ENCODE measurements at places on chromosomes 3 and 15.

DNA sequence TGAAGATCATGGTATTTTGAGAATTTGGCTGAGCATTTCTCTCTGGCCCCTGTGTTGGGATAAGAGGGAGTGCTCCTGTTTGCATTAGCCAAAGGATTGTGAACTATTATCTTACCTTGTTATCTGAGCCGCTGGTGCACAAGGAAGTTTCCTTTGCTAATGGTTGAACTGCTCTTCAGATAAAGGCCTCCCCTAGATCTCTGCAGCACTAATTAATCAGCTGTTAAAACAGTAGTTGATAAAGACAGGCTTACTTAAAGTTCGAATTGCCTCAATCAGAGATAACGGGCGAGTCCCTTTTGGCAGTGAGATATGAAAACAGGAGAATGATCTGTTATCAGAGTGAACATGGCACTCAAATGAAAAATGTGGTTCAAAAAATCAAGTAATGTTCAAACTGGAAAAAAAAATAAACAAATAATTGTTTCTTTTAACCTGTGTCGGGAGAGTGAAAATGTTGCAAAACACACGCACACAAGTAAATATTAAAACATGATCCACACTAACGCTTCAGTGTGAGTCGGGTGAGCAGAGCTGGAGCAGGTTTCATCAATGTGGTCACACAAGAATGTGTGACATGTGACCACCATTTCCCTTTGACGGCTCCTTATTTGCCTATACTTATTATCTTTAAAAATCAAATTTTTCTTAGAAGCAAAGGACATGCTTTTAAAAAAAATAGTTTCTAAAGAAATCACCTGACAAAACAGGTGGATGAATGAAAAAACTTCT lies 469.1 kb downstream of the SOX2 start:
- DNase-seq, result no peak

GRCh38 chr3:100702082-100702979 lies 7.0 kb upstream of the TFG start:
- no peak for DNase-seq

GRCh38 chr3:173770796-173771573 lies 373.4 kb downstream of the NLGN1 start:
- no peak for DNase-seq

DNA sequence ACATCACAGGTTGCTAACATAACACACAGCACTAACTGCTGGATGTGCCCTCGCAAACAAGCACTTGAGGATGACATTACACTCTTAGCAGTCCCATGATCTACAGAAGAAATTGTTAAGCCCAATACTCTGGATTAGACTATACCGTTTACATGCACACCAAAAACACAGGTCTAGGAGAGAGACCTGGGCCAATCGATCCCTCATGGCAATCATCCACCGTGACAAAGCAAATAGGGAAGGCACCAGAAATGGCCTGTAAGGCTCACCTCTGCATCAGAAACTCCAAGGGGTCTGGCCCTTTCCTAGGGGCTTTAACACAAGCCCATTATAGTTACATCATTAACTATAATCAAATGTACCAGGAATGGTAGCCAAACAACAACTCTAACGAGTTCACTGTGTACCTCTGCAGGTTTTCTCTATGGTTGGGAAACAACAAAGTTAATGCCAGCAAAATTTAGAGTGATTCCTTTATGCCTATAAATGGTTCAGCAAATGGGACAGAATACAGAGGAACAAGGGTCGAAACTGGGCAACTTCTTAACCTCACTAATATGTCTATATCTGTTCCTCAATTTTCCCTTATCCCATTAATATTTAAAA lies 18.5 kb downstream of the TRANK1 start:
- DNase-seq, result no peak

- DNase-seq, result no peak
Measured at GRCh38 chr3:101278727-101279126, 41.6 kb downstream of the IMPG2 start.

DNA sequence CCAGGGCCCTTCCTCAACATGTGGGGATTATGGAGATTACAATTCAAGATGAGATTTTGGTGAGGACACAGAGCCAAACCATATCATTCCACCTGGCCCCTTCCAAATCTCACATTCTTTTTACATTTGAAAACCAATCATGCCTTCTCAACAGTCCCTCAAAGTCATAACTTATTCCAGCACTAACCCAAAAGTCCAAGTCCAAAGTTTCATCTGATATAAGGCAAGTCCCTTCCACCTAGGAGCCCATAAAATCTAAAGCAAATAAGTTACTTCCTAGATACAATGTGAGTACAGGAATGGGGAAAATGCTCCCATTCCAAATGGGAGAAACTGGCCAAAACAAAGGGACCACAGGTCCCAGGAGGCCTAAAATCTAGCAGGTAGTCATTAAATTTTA lies 309.5 kb upstream of the SLITRK3 start:
- DNase-seq, result no peak

DNA sequence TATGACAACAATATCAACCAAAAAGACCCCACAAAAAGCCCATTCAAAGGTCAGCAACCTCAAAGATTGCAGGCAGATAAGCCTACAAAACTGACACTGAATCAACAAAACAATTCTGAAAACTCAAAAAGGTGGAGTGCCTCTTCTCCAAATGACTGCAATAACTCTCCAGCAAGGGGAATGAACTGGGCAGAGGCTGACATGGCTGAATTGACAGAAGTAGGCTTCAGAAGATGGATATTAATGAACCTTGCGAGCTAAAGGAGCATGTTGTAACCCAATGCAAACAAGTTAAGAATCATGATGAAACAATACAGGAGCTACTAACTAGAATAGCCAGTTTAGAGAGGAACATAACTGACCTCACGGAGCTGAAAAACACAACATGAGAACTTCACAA lies 20.4 kb upstream of the SLC25A38 start:
- no peak for DNase-seq

DNA sequence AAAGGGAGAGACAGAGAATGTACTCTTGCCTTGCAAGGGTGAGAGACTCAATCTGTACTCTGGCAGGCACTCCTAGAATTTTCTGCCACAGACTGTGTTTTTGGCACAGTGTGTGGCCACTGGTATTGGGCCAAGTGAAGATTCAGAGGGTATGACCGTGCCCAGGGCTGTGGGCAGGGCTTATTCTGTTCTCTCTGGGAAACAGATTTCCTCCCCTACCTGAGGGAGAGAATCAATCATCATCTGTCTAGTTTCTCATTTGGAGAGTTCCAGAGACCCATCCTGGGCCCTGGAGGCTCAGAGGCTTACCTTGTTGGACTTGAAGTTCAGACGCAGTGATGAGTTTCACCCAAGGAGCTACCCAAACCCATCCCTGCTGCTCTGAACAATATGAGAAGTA lies 28.2 kb downstream of the CSTA start:
- DNase-seq, result no peak

- DNase-seq, result no peak
Measured at GRCh38 chr3:77795013-77795412, 755.1 kb downstream of the ROBO2 start.

GRCh38 chr3:80785475-80785874 lies 976.0 kb downstream of the GBE1 start:
- peak; percentile 67 for DNase-seq

GRCh38 chr3:64344721-64345207 lies 119.5 kb upstream of the PRICKLE2 start:
- no peak for DNase-seq

DNA sequence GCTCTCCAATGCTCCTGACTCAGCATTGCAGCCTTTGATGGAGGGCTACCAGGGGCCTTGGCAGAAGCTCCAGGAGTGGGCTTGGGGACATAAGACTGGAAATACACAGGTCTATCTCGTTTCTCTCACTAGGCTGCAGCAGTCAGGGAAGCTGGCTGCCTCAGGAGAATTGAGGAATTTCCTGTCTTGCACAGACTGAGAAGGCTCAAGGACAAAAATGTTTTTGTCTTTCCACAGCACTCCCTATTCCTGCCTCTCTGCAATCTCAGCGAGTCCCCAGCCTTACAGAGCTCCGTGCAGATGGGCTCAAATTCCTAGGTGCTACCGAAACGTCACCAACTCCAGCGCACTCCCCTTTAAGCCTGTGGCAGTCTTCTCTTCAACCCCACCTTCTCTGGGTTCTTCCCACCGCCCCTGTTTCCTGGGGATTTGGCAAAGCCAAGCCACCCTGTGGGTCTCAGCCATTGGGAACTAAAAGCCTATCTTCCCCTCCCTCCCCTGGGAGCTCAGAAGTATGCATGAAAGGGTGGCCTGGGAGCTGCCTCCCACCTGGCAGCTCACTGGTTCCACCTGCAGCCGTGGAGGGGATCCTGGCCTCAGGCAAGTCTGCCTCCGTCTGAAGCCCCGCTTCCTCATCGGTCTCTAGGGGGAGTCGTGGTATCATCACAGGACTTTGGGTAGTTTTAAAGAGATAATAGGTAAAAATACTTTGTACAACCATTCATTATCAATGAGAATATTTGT lies 322.6 kb upstream of the FRG2C start:
- DNase-seq, result peak; percentile 74

- no peak for DNase-seq
Measured at GRCh38 chr3:175015056-175015635, 156.0 kb downstream of the NAALADL2 start.

DNA sequence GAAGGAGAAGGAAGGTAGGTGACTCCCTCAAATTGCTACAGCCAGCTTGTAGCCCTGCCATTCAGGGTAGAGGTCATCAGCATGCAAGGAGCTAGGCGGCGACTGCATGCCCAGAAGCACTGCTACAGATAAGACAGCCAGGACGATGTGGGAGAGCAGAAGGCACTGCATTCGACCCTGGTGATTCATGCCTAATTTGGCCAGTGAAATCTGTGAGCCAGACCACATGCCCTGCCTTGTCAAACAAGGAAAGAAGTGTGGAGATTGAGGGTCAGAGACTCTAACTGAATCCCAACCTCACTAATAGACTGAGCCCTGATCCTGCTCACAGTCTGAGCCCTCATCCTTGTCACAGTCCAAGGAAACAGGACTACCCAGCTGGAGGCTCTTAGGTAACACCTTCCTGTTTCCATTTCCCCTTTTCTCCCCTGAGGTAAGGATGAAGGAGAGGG lies 86.6 kb downstream of the LINGO1 start:
- DNase-seq, result no peak

DNA sequence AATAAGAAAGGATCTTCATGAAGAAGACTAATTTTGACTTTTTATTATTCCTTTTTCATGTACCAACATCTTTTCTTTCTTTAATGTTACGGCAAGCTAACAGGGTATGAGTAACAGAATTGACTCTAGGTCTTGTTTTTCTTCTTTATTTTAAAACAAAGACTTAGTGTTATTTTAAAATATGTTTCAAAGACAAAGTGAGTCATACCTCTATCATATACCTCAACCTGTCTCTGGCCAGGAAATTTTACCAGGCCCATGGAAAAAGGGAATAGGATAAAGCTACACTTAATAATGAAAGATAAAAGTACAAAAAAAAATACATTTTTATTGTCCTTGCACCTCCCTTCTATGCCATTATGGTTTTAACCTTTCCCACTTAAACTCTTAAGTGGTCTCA lies 57.4 kb downstream of the ZNF148 start:
- DNase-seq, result no peak

DNA sequence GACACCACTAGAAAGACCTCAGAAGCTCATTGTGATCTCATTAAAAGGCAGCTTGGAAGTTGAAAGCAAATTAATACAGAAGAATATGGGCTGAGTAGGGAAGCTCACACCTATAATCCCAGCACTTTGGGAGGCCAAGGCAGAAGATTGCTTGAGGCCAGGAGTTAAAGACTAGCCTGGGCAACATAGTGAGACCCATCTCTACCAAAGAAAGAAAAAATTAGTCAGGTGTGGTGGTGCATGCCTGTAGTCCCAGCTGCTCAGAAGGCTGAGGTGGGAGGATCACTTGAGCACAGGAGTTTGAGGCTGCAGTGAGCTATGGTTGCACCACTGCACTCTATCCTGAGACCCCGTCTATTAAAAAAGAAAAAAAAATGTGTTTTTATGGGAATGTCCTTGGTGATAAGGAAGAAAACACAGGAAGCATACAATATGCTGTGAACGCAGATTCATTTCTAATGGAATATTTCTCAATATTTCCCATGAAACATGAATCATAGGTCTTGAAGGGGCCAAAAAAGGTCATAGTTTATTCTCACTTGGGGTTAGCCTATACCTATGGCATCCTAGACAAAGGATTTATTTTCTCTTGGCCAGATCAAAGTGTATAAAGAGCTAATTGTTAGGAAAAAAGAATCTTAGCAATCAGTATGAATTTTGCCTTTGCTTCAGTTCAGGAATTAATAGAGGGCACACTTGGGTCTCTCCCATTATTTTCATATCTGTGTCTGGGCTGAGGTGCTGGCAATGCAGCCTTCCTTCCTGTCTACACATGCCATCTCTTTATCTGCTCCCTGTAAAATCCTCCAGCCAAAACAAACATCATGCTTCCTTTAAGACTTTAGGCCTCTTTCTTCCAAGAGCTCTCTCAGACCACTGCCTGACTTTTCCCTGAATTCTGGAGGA lies 98.2 kb downstream of the FNDC3B start:
- DNase-seq, result no peak

DNA sequence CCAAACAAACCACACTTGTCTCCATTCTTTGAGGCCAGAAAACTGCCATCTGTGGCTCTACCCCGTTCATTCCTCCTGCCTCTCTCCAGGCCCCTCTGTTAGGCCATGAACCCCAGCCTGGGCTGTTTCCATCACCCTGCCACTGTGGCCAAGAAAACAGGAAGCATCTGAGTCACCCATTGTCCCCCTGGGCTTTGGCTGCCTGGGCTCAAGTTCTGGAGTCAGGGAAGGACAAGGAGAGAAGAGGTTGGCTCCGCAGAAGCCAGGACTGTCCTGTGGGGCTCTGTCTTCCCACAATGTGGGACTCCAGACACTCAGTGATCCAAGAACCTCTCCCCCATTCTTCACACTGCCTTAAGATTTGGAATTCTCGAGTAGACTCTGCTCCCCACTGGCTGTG lies 14.8 kb upstream of the LCTL start:
- no peak for DNase-seq

DNA sequence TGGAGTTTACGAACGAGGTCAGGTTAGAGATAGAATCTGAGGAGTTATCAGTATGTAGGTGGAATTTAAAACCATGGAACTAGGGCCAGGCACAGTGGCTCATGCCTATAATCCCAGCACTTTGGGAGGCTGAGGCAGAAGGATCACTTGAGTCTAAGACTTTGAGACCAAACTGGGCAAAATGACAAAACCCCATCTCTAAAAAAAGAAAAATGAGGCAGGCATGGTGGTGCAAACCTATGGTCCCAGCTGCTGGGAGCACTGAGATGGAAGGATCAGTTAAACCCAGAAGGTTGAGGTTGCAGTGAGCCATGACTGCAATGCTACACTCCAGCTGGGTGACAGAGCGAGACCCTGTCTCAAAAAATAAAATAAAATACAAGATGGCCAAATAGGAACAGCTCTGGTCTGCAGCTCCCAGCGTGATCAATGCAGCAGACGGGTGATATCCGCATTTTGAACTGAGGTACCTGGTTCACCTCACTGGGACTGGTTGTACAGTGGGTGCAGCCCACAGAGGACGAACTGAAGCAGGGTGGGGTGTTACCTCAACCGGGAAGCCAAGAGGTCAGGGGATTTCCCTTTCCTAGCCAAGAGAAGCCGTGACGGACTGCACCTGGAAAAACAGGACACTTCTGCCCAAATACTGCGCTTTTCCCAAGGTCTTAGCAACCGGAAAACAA lies 33.3 kb downstream of the ZMAT3 start:
- DNase-seq, result no peak

All from WERI-Rb-1 (cell line).